ENCODE measurements at places on chromosomes 7 and 10.
A peak's percentile ranks its signal among the peaks of the same experiment; 100 is the strongest.

DNA sequence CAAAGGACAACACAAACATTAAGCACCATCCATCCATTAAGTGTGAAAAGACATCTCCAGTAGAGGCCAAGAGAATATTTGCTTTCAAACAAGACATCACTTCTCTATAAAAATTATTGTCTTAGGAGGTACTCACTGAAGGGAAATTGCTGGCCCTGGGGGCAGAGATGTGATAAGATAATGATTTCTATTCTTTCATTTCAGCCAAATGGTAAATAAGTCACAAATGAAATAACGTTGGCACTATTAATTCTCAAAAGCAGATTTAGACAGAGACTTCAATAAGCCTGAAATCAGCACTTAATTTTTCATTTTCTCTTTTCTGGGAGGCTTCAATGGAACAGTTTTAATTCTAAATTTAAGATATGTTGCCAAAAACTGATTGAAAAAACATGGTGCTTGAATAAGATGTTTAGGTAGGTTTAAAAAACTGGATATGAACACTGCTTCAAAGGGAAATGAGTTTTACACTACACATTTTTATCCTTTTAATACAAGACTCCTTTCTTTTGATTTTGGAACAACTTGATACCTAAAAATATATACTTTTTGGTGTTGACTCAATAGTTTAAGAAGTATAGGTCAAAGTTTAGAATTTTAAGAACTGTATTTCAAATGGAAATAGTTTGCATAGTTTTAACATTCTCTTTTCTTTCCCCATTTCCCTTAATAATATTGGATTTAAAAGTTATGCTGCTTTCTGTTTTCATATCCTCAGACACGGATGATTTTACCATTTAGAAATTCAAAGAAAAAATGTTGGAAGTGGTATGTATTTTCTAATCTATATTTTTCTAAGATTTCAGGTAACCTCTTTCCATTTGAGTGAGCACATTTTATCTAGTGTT, 204.0 kb downstream of the AHR start:
- DNase-seq: peak; percentile 36

- no peak for DNase-seq
Observed at GRCh38 chr7:149882248-149883047, 8.7 kb downstream of the ATP6V0E2 start.

DNA sequence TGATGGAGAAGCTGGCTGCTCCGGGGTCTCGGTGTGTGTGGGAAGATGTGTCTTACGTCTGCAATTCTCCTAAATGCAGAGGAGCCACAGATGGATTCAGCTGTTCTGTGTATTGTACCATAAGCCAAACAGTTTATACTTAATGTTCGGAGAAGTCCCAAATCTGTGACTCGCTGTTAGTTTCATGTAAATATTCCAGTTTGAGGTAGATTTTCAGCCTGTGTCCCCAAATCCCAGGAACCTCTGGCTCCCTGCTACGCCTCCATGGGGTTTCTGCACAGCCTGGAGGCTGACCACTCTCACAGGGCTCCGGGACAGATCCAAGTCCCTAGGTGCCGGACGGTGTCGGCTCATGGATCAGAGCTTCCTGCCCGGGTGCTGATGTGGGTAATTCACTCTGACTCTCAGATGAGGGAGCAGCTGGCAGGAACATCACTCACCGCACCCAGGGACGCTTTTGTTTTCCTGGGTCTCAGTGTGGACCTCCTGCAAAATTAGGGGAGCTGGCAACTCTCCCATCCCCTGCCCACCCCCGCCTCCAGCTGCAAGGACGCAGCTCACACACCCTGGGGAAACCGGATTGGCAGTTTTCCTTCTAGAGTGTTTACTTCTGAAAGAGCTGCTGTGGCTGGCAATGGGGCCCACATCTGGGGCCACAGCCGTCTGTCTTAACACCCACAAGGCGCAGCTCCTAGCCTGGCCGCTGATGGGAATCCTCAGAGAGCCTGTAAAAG, 421.1 kb upstream of the FOXK1 start:
- no peak for DNase-seq

DNA sequence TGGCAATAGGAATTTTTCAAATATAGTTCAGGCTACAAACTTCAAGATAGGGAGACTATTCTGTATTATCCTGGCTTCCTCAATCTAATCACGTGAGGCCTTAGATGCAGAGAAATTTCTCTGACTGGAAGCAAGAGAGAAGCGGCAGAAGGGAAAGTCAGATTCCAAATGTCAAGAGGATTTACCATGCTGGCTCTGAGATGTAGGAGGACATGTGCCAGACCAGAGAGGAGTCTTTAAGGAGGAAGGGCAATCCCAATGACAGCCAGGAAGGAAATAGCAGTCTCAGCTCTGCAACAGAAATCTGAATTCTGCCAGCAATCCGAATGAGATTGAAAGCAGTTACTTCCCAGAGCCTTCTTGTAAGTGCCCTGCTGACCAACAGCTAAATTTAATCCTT, 57.4 kb downstream of the NUTM2E start:
- DNase-seq: no peak

DNA sequence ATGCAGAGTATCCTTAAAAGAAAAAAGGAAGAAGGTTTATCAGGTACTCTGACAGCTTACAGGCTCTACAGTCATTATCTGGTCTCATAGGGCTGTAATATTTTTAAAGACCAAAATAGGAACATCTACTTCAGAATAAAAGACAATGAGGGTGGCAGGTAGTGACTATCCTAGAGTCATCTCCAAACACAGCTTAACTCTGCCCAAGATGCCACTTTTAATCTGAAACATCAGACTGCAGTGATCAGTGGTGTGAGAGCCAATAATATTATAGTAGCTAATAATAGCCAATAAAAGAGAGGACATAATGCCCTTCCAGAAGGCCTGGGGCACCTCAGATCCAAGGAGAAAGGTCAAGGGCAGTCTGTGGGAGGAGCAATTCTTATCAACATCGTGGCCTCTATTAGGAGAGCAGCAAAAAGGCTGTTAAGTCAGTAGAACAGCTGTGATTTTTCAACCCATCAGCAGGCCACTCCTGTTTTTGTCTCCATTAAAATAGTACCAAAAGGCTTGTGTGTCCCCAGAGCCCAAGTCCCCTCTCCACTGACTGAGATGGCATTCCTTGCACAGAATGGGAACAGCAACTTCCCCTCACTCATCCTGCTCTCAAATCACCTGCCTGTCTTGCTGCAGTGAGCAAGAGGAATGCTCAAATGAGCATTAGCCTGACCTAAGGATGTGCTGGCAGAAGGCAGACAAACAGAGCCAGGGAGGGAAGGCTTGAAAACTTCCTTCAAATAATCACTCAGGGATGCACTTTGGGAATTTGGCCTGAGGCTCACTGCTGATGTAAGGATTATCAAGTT, 20.7 kb upstream of the SPOCK2 start:
- DNase-seq: no peak

- no peak for DNase-seq
Observed at GRCh38 chr7:36506820-36507219, 117.2 kb downstream of the ANLN start.

- no peak for DNase-seq
Observed at GRCh38 chr10:123996302-123996701, 97.1 kb downstream of the CHST15 start.

DNA sequence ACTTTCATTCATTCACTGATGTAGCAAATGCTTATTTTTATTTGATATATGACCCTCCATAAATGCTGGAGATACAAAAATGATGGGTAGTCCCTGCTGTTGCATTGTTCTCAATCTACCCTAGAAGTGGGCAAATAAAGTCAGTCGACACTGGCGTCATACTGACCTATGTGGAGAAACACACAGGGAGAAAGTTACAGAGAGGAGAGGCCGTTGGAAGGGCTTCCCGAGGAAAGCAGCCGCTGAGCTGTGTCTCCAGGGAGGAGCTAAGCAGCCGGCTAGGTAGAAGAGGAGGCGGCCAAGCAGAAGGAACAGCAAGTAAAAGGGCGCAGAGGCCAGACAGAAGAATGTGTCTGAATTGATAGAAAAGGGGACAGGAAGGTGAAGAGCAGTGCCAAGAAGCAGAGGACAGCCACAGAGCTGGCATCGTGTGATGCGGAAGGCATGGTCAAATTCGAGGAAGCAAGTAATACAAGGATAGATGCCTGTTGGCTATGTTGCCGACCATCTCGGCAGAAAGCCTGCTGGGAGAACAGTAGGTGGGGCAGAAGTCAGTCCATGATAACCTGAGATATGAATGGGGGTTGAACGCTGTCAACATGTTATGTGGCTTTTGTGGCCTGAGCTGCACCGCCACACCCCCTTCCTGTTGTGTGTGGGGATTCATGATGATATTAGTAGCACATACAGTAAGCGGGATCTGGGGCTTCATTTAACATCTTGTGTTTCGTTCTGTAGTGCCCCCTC, 25.9 kb downstream of the ST8SIA6 start:
- DNase-seq: no peak

- DNase-seq: peak; percentile 16
Observed at GRCh38 chr7:115292381-115292780, 370.5 kb downstream of the MDFIC start.

Measured in fibroblast of upper back skin (primary cell).